Central memory CD8-positive, alpha-beta T cell (primary cell): ENCODE measurements at places on chromosomes 3 and 15.

- no peak for DNase-seq
Observed at GRCh38 chr3:151726016-151726415, 7.7 kb upstream of the AADACL2 start.

GRCh38 chr15:89186803-89187202 is 34.6 kb downstream of the RLBP1 start:
- DNase-seq, result no peak

DNA sequence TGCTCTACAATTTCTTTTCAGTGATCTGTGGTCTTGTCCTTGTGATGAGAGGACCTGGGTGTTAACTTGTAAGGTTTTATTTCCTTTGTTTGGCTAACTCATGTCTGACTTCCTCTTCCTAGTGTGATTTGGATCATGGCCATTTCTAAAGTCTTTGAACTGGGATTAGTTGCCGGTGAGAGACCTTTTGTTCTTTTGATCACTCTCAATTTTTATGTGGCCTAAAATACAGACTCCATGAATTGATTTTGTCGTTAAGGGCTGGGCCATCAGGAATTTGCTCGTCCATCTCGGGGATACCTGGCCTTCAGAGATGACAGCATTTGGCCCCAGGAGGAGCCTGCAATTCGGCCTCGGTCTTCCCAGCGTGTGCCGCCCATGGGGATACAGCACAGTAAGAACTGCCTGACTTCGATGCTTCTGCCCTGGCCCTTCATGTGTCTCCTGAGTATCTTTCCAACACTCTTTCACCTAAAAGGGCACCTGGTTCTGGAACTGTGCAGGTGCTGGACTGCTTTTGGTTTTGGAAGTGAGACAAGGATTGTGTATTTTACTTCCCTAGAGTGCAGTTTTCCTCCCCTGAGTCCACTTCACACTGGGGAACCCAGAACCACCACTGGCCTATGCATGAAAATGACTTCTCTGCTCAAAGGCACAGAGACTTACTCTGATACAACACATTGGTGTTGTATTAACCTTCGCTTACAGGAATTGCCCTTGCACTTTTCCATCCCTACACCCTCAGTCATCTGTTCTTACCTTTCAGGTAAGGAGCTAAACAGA is 13.1 kb upstream of the LRRC2 start:
- no peak for DNase-seq

GRCh38 chr15:58564981-58565380 is 133.2 kb downstream of the LIPC start:
- DNase-seq, result no peak

DNA sequence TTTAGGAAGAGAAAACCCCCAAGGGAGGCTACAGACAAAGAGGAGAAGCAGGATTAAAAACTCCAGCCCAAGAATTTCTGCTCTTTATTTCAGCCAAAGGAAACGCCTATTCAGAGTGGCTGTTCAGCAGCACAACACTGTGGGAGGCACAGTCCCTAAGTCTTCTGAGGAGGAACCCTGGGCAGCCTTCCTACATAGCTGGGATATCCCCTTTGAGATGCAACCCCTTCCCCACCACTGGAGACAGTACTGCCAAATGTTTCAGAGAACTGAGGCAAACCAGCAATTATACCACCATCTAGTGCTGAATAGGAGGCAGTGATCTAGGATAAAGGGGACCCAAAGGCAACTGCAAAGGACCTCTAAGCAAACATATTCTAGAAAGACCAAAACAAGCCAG is 168.1 kb downstream of the VPS13C start:
- DNase-seq, result no peak
